ENCODE measurements at places on chromosomes 11 and 22.

GRCh38 chr22:38569181-38569971 is 607 bp downstream of the DMC1 start:
- DNase-seq, result no peak

GRCh38 chr11:73114835-73115220 is 27.3 kb downstream of the FCHSD2 start:
- DNase-seq, result no peak

GRCh38 chr11:30018495-30018894 is 1.7 kb upstream of the KCNA4 start:
- no peak for DNase-seq

GRCh38 chr22:41491374-41492100 is 22.6 kb downstream of the ACO2 start:
- no peak for DNase-seq

- no peak for DNase-seq
These were observed 60.0 kb downstream of the SPECC1L start for GRCh38 chr22:24330636-24331035.

- DNase-seq, result no peak
These were observed 685.9 kb downstream of the BRD1 start for GRCh38 chr22:49141761-49142160.

DNA sequence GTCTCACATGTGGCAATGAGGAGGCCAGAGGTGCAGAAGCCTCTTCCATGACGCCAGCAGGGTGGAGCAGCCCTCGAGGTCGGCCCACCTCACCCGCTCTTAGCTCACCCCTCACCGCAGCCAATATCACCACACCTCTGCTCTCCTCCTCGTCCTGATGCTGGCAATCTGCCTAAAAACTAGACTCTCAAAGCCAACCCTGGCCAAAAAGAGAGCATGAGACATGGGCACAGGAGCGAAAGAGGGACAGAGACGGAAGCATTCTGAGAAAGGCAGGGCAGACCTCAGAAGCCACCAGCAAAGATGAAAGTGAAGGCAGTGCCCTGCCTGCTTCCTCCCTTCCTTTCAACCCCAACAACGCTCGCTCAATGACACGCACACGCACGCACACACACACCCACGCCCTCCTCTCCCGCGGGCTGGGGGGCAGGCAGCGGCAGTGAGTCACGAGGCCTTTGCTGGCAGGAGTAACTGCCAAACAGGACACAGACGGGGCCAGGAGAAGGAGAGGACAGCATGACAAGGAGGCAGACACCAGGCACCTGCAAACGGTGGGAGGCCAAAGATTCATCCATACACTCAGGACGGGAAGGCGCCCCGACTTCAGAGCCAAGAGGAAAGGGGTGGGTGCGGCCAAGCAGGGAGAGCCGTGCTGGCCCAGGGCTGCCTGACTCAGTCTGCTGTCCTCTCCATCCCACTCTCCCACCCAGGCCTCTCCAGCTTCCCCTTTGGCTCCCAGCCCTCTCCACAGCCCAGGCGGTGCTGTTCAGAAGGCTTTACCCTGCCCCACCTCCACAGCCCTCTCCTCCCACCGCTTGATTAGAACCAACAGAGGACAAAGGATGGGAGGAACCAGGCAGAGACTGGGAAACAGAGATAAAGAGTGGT is 11.4 kb downstream of the IGSF9B start:
- DNase-seq, result peak; percentile 86

- no peak for DNase-seq
These were observed 46.2 kb upstream of the CSTF3 start for GRCh38 chr11:33207408-33207985.

GRCh38 chr22:19917389-19918138 is 24.0 kb upstream of the COMT start:
- DNase-seq, result no peak

DNA sequence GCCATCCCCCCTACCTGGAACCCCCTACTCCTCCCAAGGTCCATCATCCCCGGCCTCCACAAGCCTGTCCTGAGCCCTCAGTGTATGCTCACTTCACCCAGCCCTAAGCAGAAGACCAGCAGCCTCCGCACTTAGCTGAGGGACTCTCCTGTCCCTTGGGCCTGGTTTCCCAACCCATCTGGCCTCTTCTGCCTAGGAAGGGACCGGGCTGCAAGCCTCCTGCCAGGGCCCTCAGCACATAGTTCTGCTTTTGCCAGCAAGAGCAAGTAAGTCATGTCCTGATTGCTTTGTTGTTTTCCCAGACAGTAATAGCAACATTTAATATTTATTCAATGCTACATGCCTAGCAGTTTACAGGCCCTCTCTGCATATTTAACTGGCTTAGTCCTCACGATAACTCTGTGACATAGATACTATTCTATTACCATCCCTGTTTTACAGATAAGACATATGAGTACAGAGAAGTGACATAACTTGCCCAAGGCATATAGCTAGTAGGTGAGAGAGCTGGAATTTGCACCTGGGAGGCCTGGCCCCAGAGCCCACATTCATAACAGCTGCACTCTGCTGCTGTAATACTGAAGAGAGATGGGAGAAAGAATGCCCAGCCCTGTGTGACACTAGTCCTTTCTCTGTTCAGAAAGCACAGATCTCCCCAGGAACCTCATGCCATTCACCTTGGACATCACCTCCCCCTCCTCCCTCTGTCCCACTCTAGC is 139.2 kb downstream of the PARVA start:
- DNase-seq, result no peak

DNA sequence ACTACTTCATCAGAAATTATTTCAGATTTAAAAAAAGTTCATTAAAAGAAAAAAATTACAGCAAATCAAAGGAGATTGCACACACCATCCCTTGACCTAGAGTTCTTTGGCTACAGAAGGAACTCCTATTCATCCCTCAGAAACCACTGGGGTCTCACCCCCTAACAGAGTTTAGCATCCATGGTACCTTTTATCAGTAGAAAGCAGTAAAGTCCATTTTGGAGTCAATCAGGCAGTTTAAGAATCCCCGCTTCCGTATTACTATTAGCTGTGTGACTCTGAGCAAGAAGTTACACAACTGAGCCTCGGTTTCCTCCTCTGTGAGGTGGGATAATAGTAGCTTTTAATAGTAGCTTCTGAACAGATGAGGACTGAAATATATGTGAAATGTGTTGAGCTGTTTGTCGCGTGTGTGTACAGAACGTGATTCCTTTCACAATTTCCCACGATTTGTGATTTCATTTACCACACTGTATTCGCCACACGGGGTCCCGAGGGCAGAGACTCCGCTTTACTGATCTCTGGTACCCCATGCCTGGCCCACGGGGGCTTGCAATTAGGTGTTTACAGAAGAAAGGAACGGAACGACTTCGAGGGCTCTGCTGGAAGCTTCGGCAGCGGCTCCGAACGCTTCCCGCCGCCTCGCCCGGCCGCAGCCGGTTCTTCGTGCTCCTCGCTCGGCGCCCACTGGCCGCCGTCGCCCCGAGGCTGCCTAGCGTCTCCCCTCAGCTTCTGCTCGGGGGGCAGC is 72.5 kb upstream of the ZBED5 start:
- DNase-seq, result no peak

DNA sequence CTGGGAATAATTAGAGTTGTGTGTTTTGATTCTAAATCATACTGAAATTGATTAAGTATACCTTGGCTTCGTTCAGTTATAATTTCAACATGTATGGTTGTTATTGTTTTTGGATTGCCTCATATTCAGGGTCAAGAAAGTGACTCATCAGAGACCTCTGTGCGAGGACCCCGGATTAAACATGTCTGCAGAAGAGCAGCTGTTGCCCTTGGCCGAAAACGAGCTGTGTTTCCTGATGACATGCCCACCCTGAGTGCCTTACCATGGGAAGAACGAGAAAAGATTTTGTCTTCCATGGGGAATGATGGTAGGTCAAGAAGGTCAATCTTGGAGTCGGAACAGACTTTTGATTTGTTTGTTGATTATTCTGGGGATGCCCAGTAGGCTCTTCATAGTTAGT is 40.4 kb downstream of the KMT2A start:
- no peak for DNase-seq

- DNase-seq, result peak; percentile 33
These were observed 1.7 kb upstream of the RTN4RL2 start for GRCh38 chr11:57458410-57459163.

GRCh38 chr11:22454461-22455090 is 116.4 kb downstream of the SLC17A6 start:
- DNase-seq, result no peak

DNA sequence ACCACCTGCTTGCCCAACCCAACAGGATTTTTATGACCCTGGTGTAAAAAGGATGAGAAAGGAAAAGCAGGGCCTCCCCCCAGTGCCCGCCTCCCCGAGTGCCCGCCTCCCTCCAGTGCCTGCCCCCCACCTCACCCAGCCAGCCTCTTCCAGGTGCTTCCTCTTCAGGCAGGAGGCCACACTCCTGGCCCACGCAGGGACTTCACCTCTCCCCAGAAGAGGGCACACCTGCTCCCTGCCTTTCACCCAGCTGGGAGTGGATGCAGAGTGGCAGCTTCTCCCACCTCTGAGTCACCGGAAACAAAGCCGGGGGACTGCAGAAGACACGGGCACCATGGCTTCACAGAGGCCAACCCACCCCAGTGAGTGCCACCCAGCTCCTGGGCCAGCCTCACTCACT is 16.1 kb downstream of the CPT1A start:
- peak; percentile 52 for DNase-seq

DNA sequence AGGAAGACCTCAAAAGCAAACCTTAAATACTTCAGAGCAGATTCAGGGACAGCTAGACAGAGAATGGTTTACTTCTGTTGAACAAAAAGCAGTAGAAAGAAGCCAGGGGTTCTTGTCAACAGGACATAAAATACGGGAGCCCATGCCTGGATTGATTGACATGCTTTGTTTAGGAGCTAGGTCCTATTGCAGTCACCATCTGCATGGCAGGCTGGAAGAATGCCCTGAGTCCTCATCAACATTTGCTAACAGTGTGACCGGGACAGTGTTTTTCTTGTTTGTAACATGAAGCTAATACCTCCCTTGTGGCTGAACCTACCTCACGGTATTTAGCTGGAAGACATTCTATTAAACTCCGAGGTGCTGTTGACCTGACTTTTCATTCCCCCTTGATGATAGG is 225.4 kb downstream of the NTM start:
- no peak for DNase-seq

- DNase-seq, result no peak
These were observed 32.2 kb upstream of the GRIA4 start for GRCh38 chr11:105577641-105578040.

DNA sequence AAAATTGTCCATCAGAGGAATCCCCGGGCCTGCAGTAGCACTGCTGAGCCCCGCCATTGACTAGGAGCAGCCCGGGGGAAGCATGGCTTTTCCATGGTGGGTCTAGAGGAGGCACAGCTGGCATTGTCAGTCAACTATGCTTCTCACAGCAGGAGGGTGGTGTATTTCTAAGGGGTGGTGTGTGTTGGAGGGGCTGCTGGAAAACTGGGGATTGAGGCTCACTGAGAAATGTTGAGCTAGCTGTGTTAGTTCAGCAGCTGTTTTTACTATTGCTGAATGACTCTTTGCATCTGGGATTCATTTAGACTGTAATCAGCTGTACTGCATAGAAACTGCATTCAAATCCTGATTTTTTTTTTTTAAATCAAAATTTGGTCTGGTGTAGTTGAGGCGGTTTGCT is 5.6 kb downstream of the DDX10 start:
- no peak for DNase-seq

Measured in CD4-positive, alpha-beta T cell treated with Interleukin-15 for 4 hours (primary cell).